ENCODE measurements at places on chromosomes 16 and 17. TPM values are rescaled to one million over a fixed set of nuclear protein-coding genes. Genes with fewer than 3 reads are reported as not detected.
A peak's percentile ranks its signal among the peaks of the same experiment; 100 is the strongest.

- no peak for DNase-seq
Observed at GRCh38 chr17:81272616-81273015, 22.5 kb downstream of the SLC38A10 start.

The ABCC3 gene
- 0.40 TPM for total RNA-seq

- no peak for DNase-seq
Observed at GRCh38 chr17:59669411-59669810, 37.8 kb downstream of the PTRH2 start.

- DNase-seq, result no peak
Observed at GRCh38 chr17:28500712-28501379, 5.3 kb upstream of the FOXN1 start.

The SPHK1 gene
- total RNA-seq, result 276 TPM

DNA sequence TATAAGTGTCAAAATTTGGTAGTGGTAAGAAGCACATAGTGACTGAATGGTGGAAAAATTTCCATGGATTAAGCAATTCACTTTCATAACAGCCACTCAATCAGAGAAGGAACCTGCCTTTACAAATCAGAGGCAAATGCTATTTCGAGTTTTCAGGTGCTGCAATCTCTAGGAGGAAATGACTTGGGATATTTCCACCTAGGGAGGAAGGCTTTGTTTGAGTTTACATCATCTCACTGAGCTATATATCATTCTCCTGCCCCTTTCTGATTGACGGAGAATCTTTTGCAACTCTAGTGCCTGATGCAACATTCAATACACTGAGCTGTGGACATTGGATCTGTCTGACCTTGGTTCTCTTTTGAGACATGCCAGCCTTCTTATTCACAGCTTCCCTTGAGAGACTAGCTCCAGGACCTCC is 26.3 kb downstream of the MARCHF10 start:
- no peak for DNase-seq

The EFCAB5 gene
- total RNA-seq, result under 0.01 TPM

The NOD2 gene
- total RNA-seq, result 0.65 TPM

The ALOX12 gene
- not detected for total RNA-seq

DNA sequence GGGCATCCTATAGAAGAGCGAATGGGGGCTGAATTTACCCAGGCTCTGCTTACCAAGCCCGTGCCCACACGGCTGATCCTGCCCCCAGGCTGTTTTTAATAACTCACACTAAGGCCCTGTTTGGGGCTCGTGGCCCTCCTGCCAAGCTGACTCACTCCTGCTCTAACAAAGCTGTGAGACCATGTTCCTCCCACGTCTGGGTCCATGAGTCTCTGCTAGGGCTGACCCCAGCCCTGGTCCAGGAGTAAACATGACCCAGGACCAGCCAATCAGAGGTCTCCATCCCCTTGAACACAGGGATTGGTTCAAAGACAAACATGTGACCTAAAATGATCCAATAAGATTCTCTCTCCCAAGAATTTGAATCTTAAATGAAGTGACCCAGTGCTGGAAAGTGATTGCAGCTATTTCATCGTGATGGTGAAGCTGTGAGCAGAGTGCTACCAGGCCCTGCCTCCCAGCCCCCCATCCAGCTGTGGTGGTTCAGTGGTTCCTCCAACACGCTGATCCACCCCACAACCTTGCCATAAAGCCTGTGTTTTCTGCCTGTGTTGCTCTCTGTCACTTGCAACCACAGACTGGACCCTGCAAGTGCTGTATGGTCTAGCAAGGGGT is 57.2 kb downstream of the C16orf82 start:
- DNase-seq, result no peak

GRCh38 chr16:885391-885790 is 84.9 kb upstream of the GNG13 start:
- no peak for DNase-seq

The SULT1A2 gene
- total RNA-seq, result not detected

The RNF112 gene
- total RNA-seq, result 0.20 TPM

- DNase-seq, result no peak
Observed at GRCh38 chr16:21973945-21974344, 20.8 kb downstream of the UQCRC2 start.

The KRT36 gene
- not detected for total RNA-seq

GRCh38 chr17:29927546-29927945 is 2.5 kb downstream of the SSH2 start:
- peak; percentile 69 for DNase-seq

DNA sequence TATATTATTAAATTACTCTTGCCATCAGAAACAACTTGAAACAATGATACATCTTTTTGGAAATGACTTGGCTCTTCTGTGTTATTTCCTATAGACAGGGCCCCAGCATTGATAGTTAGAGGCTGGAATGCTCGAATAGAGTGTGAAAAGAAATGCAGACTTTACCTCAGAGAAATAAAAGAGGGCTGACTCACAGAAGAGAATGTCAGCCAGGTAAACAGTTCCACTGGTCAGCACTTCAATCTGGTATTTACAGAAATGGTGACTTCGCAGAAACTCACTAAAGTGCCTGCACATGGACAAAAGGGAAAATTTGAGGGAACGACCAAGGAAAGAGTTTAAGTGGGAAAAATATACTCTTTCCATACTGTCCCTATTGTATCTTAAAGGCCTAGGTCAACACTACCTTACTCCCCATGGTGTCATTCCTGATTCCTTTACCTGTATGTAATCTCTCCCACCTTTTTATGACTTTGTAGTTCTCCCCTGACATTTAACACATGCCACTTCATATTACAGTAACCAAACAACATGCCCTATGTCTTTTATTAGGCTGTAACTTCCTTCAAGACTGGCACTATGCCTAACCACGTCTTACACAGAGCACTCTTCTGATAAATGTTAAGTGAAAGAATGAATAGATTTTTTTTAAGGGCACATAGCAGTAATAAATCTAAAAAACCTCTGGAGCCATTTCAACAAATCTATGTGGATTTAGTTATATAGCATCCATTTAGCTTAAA is 36.7 kb downstream of the AKAP10 start:
- peak; percentile 7 for DNase-seq

The CEP131 gene
- total RNA-seq, result 6.8 TPM

- DNase-seq, result no peak
Observed at GRCh38 chr16:66911112-66911511, 7.6 kb downstream of the CDH16 start.

GRCh38 chr16:47627085-47627639 is 166.0 kb downstream of the PHKB start:
- DNase-seq, result peak; percentile 51

DNA sequence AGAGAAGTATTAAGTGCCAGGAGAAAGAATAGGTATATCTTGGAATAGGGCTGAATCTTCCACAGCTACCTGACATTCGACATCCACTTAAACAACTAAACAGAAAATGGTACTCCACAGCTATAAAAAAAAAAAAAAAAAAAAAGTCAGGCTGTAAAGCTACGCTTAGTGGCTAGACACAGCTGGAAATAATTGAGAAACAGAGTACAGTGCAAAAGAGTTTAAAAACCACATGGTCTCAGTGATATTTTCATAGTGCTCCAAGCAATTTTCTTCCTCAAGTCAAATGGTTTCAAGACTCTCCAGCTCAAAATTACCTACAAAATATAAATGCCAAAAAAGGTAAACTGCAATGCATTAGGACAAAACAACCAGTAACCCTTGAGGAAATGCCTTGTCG is 607.1 kb downstream of the KCNJ2 start:
- no peak for DNase-seq

GRCh38 chr16:64440005-64440404 is 681.9 kb downstream of the CDH11 start:
- no peak for DNase-seq
